ENCODE measurements at places on chromosomes 4 and X.

GRCh38 chrX:36198575-36198974 lies 279.0 kb downstream of the CFAP47 start:
- DNase-seq: no peak

DNA sequence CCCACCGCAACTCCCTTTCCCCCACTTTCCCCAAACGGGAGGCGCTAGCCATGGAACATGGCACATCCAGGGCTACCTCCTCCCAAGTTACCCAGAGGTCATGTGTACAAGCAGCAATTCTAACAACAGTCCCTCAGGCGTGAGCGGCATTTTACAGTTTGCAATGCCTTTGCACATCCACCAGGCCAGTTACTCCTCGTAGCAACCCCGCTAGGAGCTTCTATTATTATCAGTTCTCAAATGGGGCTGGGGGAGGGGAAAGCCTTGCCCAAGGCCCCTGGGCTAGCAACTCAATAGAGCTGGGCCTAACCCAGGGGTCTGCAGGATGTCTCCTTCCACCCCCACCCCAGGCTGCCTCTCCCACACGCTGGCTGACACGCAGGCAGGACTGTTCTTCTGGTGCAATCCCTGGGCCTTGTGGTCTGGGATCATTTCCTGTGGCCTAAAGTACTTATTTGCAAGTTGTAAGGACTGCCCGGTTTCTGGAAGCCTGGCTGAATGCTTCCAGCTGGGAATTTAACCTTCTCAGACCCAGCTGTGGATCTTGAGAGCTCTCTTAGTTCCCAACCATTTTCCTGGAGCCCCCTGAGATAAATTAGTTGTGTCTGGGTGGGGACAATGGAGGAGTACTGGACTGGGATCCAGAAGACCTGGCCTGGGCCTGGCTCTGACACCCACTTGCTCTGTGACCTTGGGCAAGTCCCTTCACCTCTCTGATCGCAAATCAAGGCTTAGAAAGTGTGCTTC lies 27.7 kb downstream of the PJA1 start:
- DNase-seq: no peak

DNA sequence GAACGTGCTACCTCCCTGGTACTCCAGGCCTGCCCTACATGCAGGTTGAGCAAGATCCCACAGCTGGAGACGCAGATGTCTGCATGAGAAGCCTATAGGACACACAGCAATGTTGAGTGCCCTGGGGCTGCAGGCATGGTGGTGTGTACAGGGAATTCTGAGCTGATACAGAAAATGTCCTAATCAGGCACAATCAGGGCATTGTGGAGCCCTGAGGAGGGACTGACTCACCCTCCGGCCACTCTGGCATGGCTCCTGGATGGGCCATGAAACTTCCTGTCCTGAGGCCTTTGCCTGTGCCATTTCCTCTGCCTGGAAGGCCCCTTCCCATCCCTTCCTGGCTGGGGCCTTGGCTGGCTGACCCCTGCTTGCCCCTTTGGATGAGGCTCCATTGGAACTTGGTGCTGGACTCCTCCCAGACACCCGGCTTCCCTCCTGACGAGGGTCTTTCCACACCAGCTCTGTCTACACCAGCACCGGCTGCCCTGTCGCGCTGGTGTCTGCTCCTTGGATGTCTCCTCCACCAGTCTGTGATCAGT lies 16.7 kb upstream of the AFAP1 start:
- DNase-seq: peak; percentile 86

GRCh38 chrX:123971982-123972381 lies 10.5 kb downstream of the STAG2 start:
- DNase-seq: no peak

GRCh38 chr4:3879681-3880614 lies 113.8 kb downstream of the ADRA2C start:
- DNase-seq: no peak

GRCh38 chr4:113584407-113585150 lies 177.0 kb downstream of the CAMK2D start:
- DNase-seq: no peak

DNA sequence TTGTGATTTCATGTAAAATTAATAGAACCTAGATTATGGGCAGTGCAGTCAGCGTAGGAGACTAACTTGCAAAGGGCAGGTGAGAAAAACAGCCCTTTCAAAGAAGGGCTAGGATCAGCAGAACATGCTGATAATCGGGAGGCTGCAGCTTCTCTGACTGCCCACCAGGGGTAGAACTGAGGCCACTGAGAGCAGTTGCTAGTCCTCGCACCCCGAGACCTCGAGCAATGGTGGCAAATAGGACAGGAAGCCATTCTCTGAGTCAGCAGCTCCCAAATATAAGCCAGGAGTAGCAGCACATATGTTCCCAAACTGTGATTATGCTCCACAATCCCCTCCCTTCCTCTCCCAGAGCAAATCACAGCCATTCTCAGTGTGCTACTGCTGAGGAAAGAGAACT lies 186.5 kb downstream of the MSL3 start:
- DNase-seq: peak; percentile 66
